CMK (cell line): ENCODE measurements at places on chromosomes 1 and 21.

DNA sequence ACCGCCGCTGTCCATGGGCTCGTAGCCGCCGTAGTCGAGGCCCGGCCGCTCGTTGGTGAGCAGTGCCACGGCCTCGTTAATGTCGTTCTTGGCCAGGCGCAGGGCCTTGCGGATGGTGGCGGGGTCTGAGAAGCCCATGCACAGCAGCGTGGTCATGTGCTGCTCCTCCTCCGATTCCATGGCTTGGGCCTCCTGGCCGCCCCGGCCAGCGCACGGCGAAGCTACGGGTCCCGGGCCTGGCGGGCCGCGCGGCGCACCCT, 300 bp downstream of the USP24 start:
- no peak for DNase-seq

DNA sequence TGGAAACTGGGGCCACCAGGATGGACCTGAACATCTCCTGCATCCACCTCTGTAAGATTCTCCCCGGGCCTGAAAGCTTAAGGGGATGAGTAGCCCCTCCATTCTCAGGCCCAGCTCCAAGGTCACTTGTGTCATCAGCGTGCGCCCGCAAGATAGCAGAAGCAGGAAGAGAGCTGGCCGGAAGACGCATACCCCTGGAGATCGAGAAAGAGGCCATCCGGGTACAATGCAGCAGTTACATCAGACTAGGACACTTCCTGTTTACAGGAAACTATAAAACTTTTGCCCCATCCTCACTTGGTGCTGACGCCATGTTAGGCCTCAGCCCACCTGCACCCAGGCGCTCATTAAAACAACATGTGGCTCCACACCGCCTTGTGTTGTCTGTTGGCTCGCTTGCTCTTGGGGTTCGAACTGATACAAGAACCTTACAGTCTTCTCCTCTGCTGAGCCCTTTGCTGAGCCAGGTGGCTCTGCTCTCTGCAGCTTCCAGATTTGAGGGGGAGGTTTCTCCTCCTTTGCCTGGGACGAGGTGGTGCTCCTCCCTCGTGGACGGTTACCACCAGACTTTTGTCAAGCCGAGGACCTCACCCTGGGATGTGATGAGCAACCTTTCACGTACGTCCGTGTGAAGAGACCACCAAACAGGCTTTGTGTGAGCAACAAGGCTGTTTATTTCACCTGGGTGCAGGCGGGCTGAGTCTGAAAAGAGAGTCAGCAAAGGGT, 277.5 kb upstream of the C1orf174 start:
- DNase-seq, result peak; percentile 12

- no peak for DNase-seq
Observed at GRCh38 chr21:35664683-35665082, 395.6 kb downstream of the SETD4 start.

DNA sequence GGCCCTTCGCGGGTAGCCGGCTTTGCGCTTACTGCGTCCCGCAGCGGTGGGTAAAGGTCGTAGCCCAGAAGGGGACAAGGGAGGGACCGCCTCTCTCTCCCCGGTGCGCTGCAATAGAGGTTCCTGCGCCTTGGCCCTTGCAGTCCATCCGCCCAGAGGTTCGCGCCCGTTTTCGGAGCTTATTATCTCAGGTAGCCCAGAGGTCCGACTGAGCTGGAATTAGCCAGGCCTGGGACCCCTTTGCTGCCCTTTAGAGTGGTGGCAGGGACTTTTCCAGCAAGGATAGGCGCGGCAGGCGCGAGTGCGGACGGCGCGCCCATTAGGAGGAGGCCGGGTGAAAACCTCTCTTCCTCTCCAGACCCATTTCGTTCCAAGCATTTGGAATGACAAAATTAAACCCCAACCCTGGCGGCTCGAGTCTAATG, 5.0 kb downstream of the LHX4 start:
- DNase-seq, result no peak

DNA sequence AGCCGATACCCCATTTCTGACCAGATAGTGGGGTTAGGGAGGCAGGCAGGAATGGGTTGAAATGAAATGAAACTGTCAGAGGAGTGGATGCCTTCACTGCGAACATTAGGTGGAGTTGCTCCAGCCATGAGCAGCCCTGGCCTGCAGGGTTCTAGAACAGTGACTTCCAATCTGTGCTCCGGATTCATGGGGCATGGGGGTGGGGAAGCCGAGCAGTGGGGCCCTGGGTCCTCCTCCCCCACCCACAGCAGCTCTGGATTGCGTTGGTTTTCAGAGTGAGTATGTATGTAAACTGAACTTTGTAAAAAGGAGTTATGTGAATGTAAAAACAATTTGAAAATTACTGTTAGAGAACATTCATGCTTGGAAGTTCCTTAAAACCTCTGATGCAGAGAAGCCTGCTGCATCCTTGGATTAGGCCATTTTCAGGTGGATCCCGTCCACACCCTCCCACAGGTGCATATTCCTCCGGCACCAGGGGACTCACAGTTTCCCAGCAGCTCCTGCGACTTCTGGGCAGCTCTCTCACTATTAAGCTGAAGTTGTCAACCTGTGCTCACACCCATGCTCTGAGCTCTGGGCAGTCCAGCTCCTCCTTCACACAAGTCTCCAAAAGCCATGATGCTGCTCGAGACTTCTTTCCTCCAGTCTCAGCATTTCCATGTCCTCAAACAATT, 54.4 kb upstream of the EDN2 start:
- no peak for DNase-seq

- DNase-seq, result no peak
Observed at GRCh38 chr1:167648978-167649744, 19.1 kb downstream of the RCSD1 start.

DNA sequence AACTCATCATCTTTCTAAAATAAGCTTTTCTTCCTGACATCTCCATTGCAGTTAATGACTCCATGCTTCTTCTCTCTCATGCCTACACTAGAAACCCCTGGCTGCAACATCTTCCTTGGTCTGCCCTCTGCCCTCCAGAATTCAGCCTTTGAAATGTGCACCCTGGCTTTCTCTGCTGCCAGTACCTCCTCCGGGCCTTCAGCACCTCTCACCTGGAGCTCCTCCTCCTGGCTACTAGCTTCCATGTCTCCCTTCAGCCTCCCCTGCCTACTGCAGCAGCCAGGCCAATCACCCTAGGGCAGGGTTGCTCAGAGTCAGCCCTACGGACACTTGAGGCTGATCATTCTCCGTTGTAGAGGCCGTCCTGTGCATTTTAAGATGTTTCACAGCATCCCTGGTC, 18.3 kb downstream of the SUSD4 start:
- no peak for DNase-seq

DNA sequence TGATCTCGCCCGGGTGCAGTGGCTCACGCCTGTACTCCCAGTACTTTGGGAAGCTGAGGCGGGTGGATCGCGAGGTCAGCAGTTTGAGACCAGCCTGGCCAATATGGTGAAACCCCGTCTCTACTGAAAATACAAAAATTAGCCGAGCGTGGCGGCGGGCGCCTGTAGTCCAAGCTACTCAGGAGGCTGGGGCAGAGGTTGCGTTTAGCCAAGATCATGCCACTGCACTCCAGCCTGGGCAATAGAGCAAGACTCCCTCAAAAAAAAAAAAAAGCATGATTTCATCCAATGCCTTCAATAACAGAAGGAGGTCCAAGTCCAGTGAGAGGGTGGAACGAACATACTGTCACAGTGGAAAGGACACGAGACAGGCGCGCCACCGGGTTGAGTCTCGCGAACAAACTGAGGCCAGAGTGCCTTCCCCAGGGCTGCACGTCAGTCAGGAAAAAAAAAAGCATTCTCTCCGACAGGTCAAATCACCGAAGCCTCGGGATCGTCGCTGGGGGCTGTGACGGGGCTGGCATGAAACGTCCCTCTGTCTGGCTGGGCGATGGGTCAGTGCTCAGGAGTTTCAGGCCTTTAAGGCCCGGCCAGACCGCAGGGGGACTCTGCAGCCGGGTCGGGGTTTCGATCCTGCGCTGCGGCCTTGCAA, 8.4 kb upstream of the CROCC start:
- DNase-seq, result no peak

DNA sequence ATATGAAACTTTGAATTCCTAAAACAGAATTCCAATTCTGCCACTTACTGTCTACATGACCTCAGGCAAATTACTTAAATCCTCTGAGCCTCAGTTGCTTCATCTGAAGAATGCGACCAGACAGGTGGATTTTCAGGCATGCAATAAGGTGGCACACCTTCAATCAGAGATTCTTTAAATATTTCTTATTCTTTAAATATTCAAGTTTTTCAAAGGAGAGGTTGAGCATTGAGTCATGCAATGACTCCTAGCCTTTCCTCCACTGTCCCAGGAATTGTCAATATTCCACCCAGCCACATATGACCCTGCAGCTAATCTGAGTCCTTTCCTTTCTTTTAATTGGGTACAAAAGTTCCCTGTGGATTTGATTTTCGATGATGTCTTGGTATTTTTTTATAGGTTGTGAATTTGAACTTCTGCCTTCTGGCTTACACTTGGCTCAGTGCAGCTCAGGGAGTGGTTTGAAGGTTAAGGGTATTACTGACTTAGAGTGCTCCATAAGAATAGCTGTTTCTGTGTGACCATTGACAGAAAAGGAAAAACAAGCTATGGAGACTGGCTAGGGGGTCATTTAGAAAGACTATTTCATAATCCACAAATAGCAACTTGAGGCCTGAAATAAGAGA, 52.2 kb upstream of the PRDX6 start:
- DNase-seq, result no peak

DNA sequence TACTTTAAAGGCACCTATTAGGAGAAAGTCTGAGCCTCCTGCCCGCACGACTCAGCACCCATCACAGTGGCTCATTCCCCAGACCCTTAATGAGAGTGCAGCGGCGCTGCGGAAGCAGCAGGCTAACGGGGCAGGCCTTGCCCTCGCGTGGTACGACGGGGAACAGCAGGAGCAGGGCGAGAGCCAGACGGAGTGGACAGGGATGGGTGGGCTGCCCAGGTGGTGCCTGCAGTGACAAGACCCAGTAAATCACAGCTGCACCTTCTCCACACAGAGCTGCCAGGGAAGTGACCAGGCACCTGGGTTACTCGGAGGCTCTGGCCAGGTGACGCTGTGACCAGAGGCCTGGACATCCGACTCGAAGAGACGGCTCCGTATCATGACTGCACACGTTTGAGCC, 131.9 kb downstream of the NPHP4 start:
- DNase-seq, result no peak

DNA sequence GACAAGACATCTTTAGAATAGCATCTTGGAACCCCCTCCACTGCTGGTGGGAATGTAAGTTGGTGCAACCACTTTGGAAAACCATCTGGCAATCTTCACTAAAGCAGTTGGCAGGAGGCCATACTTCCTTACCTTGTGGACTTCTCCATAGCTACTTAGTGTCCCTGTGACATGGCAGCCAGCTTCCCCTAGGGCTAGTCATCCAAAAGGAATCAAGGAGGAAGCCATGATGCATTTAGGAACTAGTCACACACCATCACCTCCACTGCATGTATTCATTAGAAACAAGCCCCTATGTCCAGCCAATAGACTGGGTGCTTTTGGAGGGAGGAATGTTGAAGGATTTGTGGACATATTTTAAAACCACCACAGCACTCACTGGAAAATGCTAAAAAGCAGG, 19.9 kb downstream of the MX2 start:
- no peak for DNase-seq

- DNase-seq, result no peak
Observed at GRCh38 chr1:76138217-76138616, 63.7 kb downstream of the ST6GALNAC3 start.

- no peak for DNase-seq
Observed at GRCh38 chr1:197222780-197223179, 45.3 kb upstream of the CRB1 start.

GRCh38 chr1:167273027-167273800, 52.5 kb downstream of the POU2F1 start:
- DNase-seq, result no peak

DNA sequence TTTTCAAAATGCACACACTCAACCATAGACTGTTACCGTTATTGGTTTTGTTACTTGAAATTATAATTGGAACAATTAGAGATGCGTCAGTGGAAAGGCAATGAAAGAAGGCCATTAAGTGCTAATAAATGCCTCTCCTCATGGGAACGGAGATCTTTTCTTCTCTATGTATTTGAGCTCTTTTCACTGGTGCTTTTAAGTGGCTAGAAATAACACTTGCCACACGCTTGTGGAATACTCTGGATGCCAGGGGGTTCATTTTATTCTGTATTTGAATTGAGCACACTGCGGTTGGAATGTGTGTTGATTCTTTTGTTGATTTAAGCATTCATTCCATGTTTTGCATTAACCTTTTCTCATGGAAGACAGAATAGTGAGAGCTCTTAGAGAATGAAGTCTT, 68.4 kb downstream of the DNM3 start:
- DNase-seq, result no peak

DNA sequence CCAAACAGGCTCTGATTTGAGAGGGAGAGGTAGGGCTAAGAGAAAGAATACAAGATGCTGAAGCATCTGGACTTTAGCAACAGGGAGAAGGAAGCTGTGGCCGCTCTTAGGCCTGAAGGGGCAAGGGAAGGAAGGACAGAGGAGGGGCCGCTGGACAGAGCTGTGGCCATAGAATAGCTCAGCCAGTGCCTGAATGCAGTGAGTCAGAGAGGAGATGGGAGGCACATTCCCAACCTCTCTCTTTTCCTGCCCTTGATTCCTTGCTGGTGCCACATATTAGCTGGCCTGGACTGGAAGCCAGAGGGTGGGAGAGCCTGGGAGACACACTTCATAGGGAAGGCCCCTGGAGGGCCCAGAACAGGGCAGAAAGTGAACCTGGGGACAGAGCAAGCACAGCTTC, 83.4 kb upstream of the POU3F1 start:
- no peak for DNase-seq

DNA sequence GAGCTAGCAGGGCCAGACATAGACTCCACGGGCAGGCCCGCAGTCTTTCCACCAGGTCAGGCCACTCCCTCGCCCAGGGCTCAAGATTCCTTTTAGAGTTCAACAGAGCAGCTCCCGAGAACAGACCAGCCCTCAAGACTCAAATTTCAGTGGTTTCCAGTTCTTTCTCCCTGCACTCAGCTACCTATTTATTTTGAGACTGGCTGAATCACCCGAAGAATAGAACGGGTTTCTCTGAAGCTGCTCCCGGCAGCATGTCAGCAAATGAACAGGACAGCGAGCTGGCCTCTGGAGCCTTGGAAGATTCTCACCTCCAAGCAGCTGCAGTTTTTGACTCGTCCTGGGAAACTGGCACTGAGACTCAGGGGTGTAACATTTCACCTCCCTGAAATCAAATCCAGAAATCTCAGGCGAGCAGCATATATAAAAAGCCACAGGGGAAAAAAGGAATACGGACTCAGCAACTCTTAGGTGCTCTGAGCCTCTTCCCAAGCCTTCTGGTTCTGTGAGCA, 177.9 kb downstream of the CLIC6 start:
- no peak for DNase-seq

GRCh38 chr1:174021591-174022079, 522 bp downstream of the RC3H1 start:
- DNase-seq, result no peak

DNA sequence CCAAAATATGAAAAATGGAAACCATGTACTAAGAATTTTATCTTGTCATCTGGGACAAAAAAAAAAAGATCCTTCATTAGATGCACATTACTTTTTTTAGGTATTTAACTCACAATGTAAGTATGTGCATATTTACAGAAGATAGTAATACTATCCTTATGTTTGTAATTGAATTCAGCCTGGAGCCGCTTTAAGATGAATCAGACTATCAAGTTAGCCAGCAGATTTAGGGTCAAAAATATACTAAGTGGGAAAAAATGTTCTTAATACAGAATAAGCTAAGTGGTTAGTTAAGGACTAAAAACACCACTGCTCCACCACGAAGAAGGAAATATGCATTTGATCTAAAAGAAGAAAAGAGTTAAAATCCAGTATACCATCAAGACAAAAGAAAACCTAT, 49.1 kb downstream of the DSCAM start:
- DNase-seq, result no peak

GRCh38 chr21:37373539-37373938, 7.0 kb downstream of the DYRK1A start:
- no peak for DNase-seq

- no peak for DNase-seq
Observed at GRCh38 chr1:76657623-76658022, 209.7 kb upstream of the ST6GALNAC5 start.
